ENCODE measurements at places on chromosomes 2 and 18.

DNA sequence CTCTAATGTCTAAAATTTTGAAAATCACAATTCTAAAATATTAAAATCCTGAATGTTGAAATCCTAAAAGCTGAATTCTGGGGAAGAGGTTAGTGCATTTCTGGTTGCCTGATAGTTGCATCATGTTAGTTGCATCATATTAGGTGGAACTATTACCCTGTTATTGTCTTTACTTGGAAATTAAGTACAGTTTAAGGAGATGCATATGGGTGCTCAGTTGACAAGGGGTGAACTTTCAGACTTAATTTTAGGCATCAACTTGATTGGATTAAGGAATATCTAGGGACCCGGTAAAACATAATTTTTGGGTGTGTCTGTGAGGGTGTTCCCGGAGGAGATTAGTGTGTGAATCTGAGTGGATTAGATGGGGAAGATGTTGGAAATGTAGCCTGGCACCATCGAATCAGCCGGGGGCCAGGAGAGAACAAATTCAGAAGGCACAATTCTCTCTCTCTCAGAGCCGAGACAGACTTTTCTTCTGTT, 409.8 kb downstream of the PLCL1 start:
- no peak for DNase-seq

- DNase-seq = peak; percentile 61
These were observed 8.4 kb upstream of the AGBL5 start for GRCh38 chr2:27042985-27043634.

GRCh38 chr2:6181926-6182325, 489.7 kb downstream of the SOX11 start:
- peak; percentile 12 for DNase-seq

DNA sequence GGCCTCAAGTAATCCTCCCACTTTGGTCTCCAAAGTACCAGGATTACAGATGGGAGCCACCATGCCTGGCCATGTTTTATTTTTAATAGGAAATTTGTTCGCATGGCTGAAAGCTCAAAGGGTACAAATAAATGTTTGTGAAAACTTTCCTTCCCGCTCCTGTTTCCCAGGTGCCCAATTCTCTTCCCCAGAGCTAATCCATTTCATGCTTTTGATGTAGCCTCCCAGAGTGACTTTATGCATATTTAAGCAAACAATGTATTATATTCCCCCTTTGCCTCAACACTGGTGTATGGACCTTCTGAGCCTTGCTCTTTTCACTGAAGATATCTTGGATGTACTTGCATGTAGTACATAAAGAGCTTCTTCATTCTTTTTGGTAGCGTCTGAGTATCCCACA, 52.5 kb upstream of the ITSN2 start:
- no peak for DNase-seq

DNA sequence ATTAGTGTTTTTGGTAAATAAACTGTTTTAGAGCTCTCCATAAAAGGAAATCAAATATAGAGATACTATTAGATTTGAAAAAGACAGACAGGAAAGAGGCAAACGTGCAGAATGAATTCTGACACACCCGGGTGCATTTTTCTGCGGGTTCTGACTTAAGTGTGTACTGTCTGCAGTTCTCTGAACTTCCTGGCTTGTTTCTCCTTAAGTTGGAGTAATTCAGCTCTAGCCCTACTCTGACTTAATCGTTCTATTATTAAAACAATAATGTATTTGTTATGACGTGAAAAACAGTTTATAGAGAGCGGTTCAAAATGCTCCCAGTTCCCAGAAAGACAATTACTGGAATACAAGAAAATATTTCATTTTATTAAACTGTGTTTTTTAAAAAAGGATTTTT, 305.9 kb downstream of the ARHGAP15 start:
- DNase-seq = no peak

- peak; percentile 88 for DNase-seq
These were observed 219.3 kb upstream of the APCDD1 start for GRCh38 chr18:10234912-10235660.

GRCh38 chr2:239166201-239166834, 234.5 kb downstream of the HDAC4 start:
- DNase-seq = no peak

- peak; percentile 79 for DNase-seq
These were observed 195.6 kb downstream of the TMX3 start for GRCh38 chr18:68519336-68519735.

DNA sequence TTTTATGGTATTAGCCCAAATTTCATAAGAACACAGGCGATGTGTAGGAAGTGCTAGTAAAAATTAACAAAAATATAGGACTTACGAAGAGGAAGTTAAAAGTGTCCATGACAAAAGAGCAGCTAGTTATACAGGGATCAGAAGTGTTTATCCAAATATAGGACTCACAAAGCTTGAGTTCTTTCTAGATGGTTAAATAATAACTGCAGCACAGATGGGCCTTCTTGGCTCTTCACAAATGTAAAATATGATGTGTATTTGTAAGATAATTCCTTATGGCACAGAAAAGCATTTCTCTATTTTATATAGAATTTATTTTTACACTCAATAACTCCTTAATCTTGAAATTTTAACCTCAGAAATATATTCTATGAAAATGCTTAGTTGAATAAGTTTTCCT, 100.9 kb upstream of the SPHKAP start:
- no peak for DNase-seq

- no peak for DNase-seq
These were observed 1476.3 kb downstream of the LRP1B start for GRCh38 chr2:140654565-140654964.

DNA sequence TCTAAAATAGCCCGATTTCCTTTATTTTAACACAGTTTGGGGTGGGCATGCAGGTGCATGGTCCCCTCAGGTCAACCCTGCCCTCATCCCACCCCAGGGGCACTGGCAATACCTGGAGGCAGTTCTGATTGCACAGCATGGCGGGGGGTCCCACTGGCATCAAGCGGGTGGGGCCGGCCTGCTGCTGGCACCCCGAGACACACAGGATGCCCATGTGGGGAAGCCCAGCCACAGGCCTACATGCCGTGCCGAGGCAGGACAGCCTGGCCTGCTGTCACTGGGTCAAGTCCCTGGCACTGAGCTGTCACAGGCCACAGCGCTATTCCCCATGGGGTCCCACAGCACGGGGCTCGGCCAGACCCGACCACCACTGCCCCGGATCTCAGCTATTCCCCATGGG, 11.9 kb upstream of the KCNG2 start:
- no peak for DNase-seq

- no peak for DNase-seq
These were observed 89.5 kb downstream of the MRPS9 start for GRCh38 chr2:105127289-105127915.

DNA sequence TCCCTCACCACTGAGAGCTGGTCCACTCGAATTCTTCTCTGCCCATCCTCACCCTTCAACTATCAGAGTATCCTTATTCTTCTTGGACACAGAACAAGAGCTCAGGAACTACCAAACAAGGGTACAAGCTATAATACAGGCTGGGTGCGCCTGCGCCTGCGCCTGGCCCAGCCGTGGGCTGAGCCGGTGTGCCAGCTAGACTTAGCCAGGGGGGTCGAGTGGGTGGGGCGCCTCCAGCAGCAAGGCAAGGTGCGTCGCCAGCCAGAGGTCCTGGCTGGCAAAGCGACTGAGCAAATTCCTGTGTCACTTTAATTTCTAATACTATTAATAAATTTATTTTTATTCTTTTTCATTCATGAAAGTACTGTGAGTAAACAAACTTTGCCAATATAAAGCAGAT, 1072.6 kb upstream of the PIK3C3 start:
- DNase-seq = no peak

DNA sequence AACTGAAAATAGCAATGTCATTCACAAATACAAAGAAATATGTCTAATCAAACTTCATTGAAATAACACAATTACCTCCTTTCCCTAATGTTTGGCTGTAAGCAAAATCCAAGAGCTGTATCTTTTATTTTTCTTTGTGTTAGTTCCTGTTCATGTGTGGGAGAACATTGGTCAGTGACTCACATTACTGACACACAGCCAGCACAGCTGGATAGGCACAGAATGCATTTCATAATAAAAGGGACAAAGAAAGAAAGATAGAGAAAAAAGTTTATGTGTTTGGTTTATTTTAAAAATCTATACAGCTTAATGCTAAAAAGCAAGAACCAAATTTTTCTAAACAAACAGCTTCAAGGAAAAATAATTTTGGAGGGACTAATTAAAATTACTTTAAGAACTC, 185.6 kb upstream of the COL3A1 start:
- peak; percentile 89 for DNase-seq

DNA sequence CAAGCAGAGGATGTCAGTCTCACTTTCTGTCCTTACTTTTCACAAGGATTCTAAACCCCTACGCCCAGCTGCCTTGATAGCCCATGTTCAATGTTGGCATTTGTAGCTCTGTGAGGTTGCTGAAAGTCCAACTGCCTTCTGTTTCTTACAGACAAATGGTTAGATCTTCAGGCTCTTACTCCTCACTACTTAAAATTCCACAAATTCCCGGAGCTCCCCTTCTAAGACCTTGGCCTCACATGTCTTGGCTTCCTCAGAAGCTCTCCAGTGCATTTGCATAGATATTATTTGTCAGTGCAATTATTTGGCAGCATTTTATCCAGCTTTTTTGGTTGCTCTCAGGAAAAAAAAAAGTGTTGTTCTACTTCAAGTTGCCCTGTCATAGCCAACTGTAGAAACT, 453.7 kb upstream of the CELF4 start:
- DNase-seq = no peak

- no peak for DNase-seq
These were observed 11.7 kb upstream of the SMAD7 start for GRCh38 chr18:48962252-48962993.

GRCh38 chr2:170524828-170525565, 190.1 kb upstream of the SP5 start:
- peak; percentile 6 for DNase-seq

GRCh38 chr18:80154293-80154692, 45.2 kb downstream of the ADNP2 start:
- peak; percentile 28 for DNase-seq

GRCh38 chr2:162710287-162710890, 128.2 kb downstream of the KCNH7 start:
- DNase-seq = no peak

GRCh38 chr2:57597940-57598339, 448.7 kb upstream of the VRK2 start:
- no peak for DNase-seq

DNA sequence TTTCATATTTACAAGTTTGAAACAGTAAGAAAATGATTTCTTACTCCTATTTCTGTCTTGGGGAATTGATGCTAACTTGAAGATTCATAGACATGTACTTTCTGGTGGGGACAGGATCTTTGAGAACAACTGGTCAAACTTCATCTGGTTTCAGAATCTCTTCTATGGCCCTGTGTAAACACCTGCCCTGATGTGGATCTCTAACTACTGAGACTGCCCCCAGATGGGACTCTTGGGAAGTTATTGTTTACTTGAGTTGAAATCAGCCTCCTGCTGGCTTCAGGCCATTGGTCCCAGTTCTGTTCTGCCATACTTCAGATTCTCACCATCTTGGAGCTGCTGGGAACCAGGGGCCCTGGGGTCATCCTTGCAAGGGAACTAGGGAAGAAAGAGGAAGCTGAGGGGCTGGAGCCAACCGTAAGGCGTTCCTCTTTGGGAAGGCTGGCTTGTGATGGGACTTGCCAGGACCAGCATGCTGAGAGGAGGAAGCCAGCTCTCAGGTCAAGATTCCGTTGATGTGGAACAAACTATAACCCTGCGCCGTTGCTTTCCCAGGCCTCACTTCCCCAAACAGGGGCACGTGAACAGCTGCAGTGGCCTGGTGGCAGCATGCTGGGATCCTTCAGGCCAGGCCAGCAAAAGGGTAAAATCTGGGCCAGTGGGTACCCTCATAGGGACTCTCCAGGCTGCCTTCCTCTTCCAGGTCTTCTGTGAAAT, 135.5 kb upstream of the CXCR4 start:
- no peak for DNase-seq

DNA sequence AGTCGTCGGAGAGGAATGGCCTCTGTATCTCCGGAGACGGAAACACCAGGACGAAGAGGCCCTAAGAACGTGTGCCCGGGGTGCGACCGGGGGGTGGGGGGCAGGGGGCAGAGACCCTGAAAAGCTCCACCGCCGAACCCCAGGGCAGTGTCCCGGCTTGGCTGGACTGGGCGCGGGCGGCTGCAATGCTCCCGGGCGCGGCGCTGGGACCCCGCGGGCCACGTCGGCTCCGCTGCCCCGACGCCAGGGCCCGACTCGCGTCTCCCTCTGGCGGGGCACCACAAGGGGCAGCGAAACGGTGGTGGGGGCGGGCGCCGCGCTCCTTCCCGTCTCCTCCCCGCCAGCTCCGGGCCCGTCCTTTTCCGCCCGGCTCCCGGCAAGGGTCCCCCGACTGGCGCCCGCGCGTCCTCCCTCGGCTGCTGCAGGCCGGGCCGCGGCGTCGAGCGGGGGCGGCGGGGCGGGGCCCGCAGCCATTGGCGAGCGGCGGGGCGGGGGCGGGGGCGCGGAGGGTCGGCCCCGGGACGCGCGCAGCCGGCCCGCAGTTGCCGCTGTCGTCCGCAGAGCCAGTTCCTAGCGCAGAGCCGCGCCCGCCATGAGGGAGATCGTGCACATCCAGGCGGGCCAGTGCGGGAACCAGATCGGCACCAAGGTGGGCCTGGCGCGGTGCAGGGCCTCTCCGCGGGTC, at the start of gene TUBB6:
TUBB6 (plus strand) TSS at position 541 of the 685 bp plus-strand sequence; CDS start at position 593, 52 bp downstream.
- DNase-seq = peak; percentile 90

DNA sequence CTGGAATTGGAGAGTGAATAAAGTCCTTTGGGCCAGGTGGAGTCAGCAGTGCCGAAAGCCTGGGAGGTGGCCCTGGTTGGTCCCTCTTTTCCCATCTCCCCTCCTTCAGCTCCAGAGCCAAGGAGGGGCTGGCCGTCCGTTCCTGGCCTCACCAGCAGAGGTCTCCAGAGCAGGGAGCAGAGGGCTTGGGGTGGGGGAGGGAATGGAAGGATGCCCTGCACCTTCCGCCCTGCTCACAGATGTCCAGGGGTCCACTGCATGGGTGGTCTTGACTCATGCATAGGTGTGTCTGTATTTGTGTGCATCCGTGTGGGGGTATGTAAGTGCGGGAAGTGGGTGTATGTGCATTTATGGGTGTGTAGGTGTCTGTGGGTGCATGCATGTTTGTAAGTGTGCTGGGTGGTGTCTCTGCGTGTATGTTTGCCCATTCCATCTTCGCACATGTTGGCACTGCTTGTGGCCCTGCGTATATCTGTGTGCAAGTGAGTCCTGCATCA, 201.8 kb downstream of the ZFP36L2 start:
- DNase-seq = peak; percentile 69
